ENCODE measurements at places on chromosomes 16 and 17. TPM values are rescaled to one million over a fixed set of nuclear protein-coding genes. Genes with fewer than 3 reads are reported as not detected.

DNA sequence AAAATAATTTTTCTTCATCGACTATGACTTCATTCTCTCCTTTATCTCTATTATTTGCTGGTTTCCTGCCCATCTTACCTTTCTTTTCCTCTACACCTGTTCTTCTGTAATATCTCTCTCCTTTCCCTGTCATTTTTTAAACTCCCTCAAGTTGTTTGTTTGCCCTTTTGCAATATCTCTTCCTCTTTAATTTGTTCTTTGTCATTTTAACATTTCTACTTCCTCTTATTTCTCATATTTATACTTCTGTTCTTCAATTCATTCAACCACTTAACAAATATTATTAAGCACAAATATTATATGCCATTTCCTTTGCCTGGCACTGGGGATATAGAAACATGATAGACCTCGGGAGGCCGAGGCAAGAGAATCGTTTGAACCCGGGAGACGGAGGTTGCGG lies 22.6 kb downstream of the MAP3K3 start:
- no peak overlapping the region for H3K27ac ChIP-seq
- no peak overlapping the region for H3K4me3 ChIP-seq
- no peaks in the 10 kb centered on the region for H3K27me3 ChIP-seq
- no peaks in the 10 kb centered on the region for H3K4me1 ChIP-seq
- H3K36me3 ChIP-seq: peaks cover 10% of the 10 kb centered on the region

- no peaks in the 10 kb centered on the region for H3K36me3 ChIP-seq
- H3K4me3 ChIP-seq: no peak overlapping the region
- DNase-seq: no peak
These were observed 115.6 kb downstream of the GNAO1 start for GRCh38 chr16:56306690-56307533.

GRCh38 chr17:11378506-11378905 lies 137.5 kb downstream of the SHISA6 start:
- H3K4me1 ChIP-seq: no peaks in the 10 kb centered on the region
- no peak for DNase-seq
- H3K36me3 ChIP-seq: no peaks in the 10 kb centered on the region
- no peak overlapping the region for H3K27ac ChIP-seq
- no peak overlapping the region for H3K4me3 ChIP-seq
- no peaks in the 10 kb centered on the region for H3K27me3 ChIP-seq

Gene COASY
- total RNA-seq: 18.2 TPM

Gene TTC19
- total RNA-seq: 29.8 TPM

Gene KRTAP4-6
- not detected for total RNA-seq

Gene DBNDD1
- total RNA-seq: 0.50 TPM

Gene CHAD
- total RNA-seq: 1.8 TPM

Gene FOXN1
- not detected for total RNA-seq

Gene SLC6A2
- not detected for total RNA-seq

Gene SPECC1
- total RNA-seq: 3.2 TPM

Gene ENGASE
- total RNA-seq: 7.6 TPM

Data from liver (tissue), 10 donors.